ENCODE measurements at places on chromosomes 1 and 21.
A peak's percentile ranks its signal among the peaks of the same experiment; 100 is the strongest.

- peak; percentile 72 for DNase-seq
Observed at GRCh38 chr1:182615468-182616129, 11.4 kb upstream of the RGS16 start.

GRCh38 chr1:196147530-196147929, 460.7 kb downstream of the KCNT2 start:
- no peak for DNase-seq

DNA sequence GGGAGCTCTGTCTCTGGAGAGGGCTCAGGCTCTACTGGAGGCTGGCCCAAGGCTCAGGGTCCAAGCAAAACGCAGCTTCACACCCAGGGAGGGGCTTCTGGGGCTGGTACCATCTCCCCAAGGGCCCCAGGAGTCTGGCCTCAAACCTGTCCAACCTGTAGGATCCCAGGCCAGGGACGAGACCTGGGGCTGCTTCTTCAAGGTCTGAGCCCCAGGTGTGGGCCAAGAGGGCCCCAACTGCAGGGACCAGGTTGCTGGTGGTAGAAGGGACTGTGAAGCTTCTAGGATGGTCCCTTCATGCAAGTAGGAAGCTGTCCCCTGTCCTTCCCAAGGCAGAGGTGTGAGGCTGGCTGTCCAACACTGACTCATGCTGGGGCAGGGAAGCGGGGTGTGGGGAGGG, 7.8 kb upstream of the MMEL1 start:
- DNase-seq: no peak

- DNase-seq: no peak
Observed at GRCh38 chr1:234589854-234590620, 19.9 kb downstream of the IRF2BP2 start.

DNA sequence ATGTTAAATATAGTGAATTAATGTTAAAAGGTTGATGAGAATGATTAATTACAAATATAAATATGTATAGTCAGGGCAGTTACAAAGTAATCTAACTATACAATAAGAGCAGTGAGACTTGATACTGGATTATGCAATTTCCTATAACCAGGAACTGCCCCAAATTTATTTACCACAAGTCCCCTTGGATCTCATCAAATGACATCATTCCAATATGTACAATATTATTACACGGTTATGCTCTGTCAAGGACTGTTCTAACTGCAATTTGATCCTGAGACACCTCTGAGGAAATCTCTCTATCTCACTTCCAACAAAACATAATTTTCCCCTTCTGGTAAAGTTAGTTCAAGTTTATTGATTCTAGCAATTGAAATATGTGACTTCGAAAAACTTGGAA, 917.6 kb downstream of the NCAM2 start:
- DNase-seq: no peak

GRCh38 chr21:31211836-31212235, 132.2 kb downstream of the TIAM1 start:
- DNase-seq: no peak

- DNase-seq: no peak
Observed at GRCh38 chr1:12424087-12424529, 193.9 kb downstream of the DHRS3 start.

DNA sequence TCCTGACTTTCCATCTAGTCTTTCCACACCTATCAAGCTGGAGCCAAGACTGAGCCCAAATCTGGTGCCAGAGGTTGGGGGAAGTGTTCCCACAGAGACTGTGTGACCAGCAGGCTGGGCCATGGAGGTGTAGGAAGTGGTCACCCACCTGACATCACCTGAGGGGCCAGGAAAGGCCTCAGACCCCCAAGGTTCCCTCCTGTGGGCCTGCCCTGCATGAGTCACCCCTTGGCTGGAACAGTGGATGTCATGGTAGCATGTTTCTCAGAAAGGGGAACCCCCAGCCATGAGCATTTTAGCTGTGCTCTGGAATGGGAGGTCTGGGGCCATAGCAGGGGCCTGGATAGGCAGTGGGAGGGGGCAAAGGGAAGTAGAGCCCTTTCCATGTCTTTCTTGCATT, 5.7 kb upstream of the TNFRSF8 start:
- no peak for DNase-seq

DNA sequence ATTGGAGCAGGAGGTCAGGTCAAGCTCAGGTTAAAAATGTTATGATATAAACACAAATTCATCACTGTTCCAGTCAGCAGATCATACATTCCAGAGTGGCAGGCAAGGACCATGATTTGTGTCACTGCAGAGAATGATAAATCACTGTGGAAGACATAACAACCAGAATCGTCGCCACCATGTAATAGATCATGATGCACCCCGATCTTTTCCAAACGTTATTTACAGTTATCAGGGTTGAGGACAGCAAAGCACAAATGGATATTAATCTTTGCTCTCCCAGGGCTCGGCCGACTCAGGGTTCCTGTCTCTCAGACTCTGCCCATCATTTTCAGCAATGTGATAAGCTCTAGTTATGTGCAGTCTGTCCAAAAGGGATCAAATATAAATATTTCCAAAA, 122.7 kb downstream of the ZBTB18 start:
- no peak for DNase-seq

DNA sequence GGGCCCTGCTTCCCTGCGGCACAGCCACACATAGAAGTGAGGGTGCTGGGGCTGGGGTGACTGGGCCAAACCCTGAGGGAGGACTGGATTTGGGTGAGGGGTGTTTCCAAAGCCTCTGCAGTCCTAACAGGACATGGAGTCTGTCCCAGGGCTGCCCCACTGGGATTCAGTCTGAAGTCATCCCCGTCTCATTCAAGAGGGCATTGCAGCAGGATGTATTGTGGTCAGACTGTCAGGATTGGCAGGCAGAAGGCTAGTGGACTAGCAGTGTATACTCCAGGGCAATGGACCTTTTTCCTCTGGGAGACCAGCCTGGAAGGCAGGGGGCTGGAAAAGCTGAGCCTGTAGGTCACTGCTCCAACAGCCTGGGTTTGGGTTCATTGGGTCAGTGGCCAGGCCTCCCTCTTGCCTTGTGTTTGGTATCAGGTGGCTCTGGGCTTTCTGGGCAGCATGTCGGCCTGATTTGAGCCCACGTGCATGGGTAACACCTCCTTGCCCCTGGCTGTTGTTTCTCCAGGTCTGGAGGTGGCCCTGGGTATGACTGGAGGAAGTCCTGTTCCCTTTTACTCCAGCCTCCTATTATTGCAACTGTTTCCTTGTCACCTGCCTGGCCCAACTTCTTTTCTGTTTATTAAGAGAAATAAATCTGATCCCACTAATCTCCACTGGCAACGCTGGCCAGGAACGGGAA, 41.0 kb upstream of the SYNC start:
- DNase-seq: no peak

DNA sequence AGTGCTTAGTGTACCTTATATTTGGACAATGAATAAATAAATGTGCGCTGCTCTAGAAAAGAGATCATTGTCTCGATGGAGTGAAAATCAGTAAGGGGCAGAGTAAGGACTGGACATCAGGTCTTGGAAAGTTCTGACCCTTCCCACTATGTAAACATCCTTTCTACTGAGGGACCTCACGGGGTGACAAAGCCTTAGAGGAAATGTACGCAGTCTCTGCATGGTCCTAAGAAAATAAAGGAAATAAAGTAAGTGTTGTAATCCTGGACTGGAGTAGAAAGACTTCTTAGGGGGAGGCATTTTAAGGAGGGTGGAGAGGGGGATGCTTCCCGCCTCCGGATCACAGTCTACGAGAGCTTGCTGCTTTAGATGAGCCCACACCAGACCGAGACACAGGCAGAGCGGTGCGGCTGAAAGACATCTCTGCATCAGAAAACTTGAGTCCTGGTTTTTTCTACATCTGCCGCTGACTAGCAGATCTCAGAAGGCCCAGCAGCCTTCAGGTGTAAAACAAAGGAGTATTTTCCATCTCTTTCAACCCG, 22.3 kb upstream of the GPR137B start:
- no peak for DNase-seq

DNA sequence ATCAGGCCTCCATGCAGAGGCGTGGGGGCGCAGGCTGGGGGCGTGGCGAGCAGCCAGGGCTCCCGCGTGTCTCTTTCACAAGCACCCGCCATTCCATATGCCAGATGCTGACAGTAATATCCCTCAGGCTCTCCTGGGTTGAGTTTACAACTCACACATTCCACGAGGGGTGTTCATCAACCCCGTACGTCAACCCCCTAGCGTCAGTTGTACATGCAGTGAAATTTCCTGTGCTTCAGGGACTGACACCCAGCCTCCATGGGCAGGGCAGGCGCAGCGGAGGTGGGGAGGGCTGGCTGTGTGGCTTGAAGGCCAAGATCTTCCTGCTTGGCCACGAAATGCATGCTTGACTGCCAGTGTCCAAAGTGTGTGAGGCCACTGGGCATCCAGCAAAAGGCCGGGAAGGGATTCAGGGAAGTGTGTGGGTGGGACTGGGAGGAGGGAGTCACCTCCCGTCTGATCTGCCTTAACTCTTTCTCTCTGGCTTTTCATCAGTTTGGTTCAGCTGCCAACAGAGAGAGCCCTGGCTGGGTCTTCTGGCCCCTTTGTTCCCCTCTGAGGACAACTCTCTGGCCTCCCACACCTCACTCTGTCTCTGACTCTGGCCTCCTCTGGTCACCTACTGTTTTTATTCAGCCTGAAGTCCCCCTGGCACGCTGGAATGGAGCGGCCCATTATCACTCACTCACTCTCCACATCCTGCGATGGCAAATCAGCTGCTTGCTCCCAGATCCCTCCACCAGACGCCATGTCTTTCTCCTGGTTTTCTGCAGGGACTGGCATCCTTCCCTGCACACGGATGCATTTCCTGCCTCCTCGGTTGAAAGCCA, 33.8 kb downstream of the CLIC6 start:
- peak; percentile 30 for DNase-seq

GRCh38 chr1:18107369-18108298, at the start of gene IGSF21:
TSS of gene IGSF21 (plus strand) at chr1:18107798. CDS start at chr1:18108129, 331 bp downstream.
- no peak for DNase-seq

DNA sequence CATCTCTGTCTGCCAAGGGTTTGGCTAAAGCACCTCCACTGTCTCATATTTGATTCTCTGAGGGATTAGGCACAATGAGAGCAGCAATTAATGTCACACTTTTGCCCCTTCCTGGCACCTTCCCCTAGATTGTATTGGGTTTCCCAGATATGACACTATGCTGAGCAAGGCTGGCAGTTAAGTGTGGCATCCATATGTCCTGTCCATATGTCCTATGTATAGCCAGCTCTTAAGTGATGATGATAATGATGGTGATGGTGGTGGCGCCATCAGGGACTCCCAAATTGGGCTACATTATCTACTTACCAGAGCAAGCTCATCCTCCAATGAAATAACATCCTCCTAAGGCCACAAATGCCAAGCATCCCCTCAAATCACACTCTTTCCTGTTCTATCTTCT, 13.5 kb upstream of the LORICRIN start:
- no peak for DNase-seq
